ENCODE measurements at places on chromosomes 3 and 15.

DNA sequence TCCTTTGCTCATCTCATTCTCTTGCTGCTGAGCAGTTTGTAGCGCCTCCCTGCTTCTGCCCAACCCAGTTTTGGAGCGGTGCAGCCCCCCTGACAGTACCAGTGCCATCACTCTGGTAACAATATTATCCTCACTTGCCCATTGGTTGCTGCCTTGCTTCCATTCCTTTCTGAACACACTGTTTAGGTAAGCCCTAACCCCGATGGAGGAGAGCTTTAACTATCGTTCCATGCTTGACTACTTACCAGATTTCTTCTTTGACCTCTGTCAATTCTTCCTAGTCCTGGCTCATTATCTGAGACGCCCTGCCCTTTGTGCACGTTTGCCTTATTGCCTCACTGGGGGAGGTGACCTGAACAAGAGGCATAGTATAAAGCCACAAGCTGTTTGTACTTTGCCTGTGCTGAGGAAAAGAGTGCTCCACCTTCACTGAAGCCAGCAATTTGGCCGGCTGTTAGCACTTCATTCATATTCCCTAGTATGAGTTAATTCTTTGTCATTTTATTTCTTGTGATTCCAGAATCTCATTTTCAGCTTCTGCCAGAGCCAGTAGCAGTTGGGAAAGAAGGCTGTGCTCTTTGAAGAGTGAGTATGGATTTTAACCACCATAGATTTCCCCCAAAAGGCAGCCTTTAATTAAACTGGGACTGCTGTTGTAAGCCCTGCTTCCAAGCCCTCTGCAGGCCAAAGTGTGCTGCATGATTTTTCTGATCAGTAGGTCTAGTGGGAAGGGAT is 11.9 kb downstream of the ABHD6 start:
- DNase-seq, result no peak

DNA sequence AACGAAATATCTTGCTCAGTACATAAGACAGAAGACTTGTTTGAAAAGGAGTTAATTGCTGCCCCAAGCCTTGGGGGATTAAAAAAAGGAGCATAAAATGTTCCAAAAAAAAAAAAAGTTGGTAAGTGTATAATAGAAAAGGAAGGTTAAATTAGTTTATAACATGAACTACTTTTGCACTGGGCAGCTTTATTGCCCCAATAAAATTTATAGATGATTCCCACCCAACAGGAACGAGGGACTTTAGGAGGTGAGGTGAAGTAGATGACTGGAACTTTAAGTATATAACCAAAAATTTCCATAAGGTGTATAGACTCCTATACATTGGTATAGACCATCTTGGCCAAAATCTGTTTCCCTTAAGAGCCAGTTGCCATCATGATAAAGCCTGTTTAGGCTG is 14.8 kb downstream of the PPP2R3A start:
- DNase-seq, result no peak

DNA sequence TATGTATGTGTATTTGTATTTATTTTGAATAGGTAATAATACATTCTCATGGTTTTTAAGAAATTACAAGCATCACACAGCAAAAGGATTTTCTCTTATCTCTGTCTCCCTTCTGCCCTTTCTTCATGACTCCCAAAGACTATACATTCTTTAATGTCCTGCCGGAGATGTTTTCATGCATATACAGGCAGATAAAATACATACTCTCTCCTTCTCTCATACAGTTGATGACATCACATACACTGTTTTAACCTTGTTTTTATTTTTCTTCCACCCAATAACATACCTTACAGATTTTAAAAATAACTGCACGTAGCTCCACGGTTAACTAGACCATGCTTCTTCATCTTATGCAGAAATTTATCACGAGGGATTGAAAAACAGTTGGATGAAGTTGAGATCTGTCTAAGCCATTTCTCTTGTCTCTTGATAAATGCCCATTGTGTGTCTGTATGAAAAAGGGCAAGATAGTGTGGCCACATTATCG is 249.8 kb downstream of the EDEM1 start:
- no peak for DNase-seq

GRCh38 chr15:26901041-26901440 is 34.2 kb downstream of the GABRA5 start:
- no peak for DNase-seq

GRCh38 chr15:66718220-66718988 is 16.4 kb downstream of the SMAD6 start:
- DNase-seq, result no peak

DNA sequence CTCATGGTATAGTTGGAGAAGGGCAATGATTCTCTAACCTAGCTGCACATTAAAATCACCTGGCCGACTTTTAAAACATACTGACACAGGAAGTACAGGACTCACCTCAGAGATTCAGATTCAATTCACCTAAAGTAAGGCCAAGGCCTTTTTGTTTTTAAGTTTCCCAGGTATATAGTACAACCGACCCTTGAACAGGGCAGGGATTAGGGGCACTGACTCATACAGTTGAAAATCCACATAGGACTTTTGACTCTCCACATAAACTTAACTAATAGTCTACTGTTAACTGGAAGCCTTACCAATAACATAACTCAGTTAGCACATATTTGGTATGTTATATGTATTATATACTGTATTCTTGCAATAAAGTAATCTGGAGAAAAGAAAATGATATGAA is 129.5 kb upstream of the ABI3BP start:
- no peak for DNase-seq

- DNase-seq, result no peak
Observed at GRCh38 chr3:112126511-112126911, 6.5 kb downstream of the GCSAM start.

DNA sequence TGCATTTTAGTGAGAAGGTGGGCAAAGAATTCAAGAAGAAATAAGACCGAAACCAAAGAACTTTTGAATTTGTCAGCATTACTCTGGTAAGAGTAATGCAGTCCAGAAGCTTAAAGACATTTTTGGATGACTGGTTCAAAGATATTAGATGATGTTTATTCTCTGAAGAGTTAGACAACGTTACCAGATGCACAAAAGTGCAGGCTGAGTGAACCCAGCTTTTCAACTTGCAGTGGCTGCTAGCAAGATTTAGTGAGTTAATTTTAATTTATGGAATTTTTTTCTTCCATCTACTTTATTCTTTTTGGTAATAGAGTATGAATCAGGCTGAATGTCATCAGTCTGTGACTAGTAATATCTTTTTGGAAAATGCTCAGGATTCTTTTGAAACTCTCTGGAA is 267.3 kb upstream of the AZI2 start:
- DNase-seq, result no peak

- no peak for DNase-seq
Observed at GRCh38 chr3:103169289-103169688, 734.5 kb downstream of the ZPLD1 start.

DNA sequence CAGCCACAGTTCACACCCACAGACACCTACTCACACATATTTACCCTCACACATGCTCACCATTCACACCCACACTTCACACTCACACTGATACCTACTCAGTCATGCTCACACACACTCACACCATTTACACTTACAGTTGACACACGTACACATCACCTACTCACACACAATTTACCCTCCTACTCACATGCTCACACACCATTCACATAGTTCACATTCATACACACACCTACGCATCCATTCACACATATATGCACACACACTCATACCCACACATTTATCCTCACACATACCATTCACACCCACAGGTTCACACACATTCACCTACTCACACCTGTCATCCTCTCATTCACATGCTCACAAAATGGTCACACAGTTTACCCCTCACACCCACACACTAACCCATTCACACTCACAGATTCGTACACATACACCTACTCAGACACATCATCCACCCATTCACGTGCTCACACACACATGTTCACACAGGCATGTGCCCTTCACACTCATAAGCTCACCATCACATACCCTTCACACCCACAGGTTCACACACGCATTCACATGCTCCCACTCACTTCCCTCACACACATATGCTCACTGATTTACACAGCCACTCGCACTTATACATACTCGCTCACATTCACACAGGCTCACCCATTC is 42.3 kb downstream of the HMCES start:
- no peak for DNase-seq

- DNase-seq, result no peak
Observed at GRCh38 chr15:57726411-57726810, 19.9 kb downstream of the POLR2M start.

GRCh38 chr3:136920904-136921611 is 36.7 kb upstream of the IL20RB start:
- no peak for DNase-seq

GRCh38 chr3:20852712-20853111 is 666.7 kb upstream of the SGO1 start:
- DNase-seq, result no peak

GRCh38 chr3:139653582-139653981 is 24.2 kb downstream of the NMNAT3 start:
- DNase-seq, result no peak

DNA sequence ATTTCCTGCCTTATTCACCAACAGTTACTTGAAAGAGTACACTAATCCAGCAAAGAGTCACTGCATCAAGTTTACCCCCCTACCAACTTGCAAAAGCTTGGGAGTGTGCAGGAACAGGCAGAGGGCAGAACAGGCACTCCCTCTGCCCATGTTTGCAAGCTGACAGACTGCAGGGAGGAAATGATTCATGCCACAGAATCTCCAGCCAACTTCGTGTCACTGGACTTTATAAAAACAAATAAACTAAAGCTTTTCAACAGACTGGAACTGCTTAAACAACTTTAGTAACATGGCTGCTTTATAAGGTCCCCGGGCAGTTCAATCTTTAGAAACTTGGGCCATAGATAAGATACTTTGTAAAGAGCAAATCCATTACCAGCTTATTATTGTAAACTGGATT is 129.5 kb downstream of the THRB start:
- no peak for DNase-seq

DNA sequence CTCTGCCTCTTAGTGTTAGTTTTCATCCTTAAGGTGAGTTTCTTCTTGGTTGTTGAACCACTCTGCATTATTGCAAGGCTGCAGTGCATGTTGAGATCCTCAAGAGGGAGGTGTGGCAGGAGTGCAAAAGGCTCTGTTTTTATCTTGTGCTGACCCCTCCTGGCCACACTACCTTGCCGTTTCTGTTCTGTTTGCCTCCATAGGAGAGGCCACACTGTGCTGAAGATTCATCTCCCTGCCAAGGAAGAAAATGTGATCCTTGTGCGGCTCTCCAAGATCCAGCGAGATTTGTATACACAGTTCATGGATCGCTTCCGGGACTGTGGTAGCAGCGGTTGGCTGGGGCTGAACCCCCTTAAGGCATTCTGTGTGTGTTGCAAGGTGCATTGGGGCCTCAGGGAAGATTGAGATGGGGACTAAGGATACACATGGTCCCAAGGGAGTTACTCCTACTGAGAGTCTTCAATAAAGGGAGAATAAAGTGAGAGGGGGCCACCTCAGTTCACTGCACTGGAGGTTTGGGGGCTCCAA is 33.0 kb upstream of the TEX264 start:
- no peak for DNase-seq

GRCh38 chr3:123683505-123684154 is 98.8 kb upstream of the HACD2 start:
- DNase-seq, result no peak

- no peak for DNase-seq
Observed at GRCh38 chr3:43327582-43327979, 41.2 kb downstream of the SNRK start.

DNA sequence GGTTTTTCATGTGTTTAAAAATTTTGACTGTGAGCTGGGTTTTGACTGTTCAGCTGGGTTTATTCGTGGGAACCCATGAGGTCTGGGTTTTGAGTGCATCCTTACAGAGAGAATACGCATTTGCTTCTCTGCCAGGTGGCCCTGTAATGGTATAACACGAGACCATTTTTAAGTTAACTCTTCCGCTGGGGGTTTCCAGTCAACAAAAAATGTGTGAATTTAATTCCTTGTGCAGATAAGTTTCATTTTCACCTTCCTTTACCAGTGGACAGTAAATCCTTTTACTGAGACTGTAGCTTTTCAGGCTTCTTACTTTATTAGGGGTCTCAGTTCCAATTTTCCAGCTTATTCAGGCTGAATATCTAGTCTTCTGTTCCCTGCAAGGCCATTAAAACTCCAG is 149.6 kb downstream of the OPA1 start:
- DNase-seq, result no peak

DNA sequence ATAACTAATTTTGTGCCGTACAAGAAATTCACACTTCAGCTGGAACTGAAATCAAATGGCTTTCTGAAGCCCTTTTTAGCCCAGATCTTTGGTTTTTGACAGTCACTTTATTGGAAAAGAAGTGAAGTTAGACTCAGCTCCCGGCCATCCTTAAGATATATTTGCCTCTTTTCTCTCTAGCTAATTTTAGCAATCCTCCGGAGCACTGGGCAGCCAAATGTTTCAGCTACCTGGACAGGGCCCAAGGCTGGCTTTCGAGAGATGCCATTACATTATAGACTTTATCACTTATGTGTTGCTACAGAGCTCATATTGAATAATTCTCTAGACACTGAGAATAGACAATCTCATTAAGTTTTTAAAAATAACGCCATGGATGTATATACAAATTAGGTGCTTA is 28.5 kb upstream of the RPL39L start:
- DNase-seq, result no peak

DNA sequence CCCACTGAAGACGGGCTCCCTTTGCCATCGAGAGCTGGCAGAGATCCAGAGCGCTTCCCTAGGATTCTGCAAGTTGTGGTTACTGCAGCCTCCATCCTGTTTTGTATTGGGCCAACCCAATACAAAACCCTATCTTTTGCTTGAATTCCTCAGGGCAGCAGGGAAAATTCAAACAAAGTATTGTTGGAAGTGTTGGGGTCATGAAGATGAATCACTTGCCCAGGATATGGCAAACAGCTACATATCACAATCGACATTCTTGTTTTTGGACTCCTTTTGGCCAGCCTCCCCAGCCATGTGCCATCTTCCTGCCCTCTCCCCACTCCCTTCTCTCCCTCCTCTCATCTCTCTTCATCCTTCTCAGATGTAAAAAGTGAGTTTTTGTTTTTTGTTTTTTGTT is 100.0 kb upstream of the TRIM42 start:
- DNase-seq, result no peak

GRCh38 chr3:111734652-111735051 is 124.4 kb upstream of the PHLDB2 start:
- no peak for DNase-seq

GRCh38 chr3:148232389-148232788 is 465.3 kb upstream of the AGTR1 start:
- no peak for DNase-seq

DNA sequence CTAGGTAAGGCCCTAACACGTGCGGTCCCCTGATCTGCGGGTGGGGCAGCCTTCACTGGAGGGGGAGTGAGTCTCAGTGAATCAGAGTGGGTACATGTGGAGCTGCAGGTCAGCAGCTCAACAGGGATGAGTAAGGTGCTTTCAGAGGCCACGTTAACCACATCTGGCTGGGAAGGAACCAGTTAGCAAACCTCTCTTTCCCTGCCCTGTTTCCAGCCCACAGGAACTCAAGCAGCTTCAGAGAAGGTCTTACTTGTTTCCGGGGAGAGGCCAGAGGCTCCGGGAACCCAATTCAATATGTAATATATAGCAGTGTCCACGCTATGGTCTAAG is 175.3 kb downstream of the XXYLT1 start:
- DNase-seq, result no peak
